ENCODE measurements at places on chromosomes 7 and 10. TPM values are rescaled to one million over a fixed set of nuclear protein-coding genes. Genes with fewer than 3 reads are reported as not detected.

- H3K4me1 ChIP-seq, result no peaks in the 10 kb centered on the region
- H3K36me3 ChIP-seq, result no peaks in the 10 kb centered on the region
- no peaks in the 10 kb centered on the region for H3K27me3 ChIP-seq
- no peak overlapping the region for H3K4me3 ChIP-seq
- no peak for DNase-seq
- H3K27ac ChIP-seq, result no peak overlapping the region
These were observed 519.3 kb upstream of the MKI67 start for GRCh38 chr10:128645486-128645885.

GRCh38 chr7:152699079-152699478, 23.1 kb upstream of the XRCC2 start:
- no peak overlapping the region for H3K27ac ChIP-seq
- H3K4me3 ChIP-seq, result no peak overlapping the region
- no peaks in the 10 kb centered on the region for H3K4me1 ChIP-seq
- DNase-seq, result no peak
- no peaks in the 10 kb centered on the region for H3K36me3 ChIP-seq
- H3K27me3 ChIP-seq, result no peaks in the 10 kb centered on the region

DNA sequence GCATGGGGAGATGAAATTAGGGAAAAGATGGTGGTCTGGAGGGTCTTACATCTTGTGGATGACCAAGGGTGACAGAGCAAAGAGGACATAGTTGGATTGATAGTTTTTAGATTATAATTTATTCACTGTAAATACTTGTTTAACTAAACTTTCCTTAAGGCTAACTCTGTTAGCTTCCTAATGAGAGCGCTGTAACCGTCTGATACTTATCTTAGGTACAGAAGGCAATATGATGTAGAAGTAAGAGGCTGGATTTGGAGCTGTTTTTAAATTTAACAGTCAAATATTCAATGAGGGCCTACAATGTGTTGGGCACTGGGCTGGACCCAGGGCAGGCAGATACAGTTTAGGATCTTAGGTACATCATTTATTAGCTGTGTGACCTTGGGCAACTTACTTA, 36.0 kb downstream of the PRKAR2B start:
- no peak for DNase-seq
- no peak overlapping the region for H3K27ac ChIP-seq
- H3K4me3 ChIP-seq, result no peak overlapping the region
- H3K36me3 ChIP-seq, result no peaks in the 10 kb centered on the region
- H3K4me1 ChIP-seq, result no peaks in the 10 kb centered on the region
- no peaks in the 10 kb centered on the region for H3K27me3 ChIP-seq

DNA sequence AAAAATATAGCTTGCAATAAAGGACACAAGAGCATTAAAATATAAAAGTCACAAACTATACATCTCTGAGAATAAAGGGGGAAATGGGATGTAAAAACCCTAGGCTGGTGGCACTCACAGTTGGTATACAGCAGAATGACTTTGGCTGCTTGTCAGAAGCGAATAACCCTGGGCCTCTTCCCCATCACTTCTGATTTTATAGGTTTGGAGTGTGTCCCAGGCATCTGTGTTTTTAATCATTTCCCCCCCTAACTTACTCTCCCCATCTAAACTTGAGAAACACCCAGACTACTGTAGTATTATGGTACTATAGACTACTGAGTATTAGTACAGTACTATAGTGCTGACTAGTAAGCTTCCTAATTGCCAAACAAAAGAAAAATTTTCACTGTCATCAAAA, 1.8 kb upstream of the RPA3 start:
- no peak for DNase-seq
- no peaks in the 10 kb centered on the region for H3K36me3 ChIP-seq
- H3K27me3 ChIP-seq, result no peaks in the 10 kb centered on the region
- H3K27ac ChIP-seq, result no peak overlapping the region
- H3K4me3 ChIP-seq, result no peak overlapping the region
- no peaks in the 10 kb centered on the region for H3K4me1 ChIP-seq

The WIPF3 gene
- 0.23 TPM for polyA plus RNA-seq
